ENCODE measurements at places on chromosomes 1 and 21.

DNA sequence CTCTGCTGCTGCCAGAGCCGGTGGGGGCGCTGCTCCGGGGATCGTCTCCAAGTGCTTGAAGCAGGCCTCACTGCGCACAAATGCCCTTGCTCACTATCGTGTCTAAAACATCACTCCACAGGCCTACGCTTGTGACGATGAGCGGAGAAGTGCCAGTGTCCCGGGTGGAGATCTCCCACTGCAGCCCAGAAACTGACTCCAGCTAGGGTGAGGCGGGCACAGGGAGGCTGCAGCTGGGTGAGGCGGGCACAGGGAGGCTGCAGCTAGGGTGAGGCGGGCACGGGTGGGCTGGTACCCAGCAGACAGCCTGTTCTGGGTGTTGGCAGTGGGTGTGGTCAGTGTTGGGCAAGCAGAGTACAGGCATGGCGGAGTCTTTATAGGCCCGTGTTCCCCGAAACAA is 22.7 kb upstream of the PDXK start:
- DNase-seq = no peak

DNA sequence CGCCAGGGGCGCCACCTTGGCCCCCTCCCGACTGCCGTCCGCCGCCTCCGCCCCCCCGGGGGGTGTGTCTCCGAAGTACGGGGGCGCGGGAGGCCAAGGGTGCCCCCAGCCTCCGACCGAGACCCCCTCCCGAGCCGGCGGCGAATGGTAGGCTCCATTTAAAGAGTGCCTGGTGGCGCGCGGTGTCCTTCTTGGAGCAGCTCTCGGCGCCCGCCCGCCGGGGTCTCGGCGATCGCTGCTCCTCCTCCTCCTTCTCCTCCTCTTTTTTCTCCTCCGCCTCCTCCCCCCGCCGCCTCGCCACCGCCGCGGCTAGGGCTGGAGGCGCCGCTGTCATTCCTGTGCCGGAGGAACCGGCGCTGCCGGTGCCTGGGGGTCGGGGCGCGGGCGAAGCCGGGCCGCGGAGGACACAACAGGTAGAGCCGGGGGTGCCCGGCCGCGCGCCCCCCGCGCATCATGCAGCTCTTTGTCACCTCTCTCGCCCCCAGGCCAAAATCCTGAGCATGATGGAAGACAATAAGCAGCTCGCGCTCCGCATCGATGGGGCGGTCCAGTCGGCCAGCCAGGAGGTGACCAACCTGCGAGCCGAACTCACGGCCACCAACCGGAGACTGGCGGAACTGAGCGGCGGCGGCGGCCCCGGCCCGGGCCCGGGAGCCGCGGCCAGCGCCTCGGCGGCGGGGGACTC is at the start of gene KAZN:
Gene KAZN, plus strand, starts transcription at position 188 of the 685 bp plus-strand sequence.
- DNase-seq = no peak

GRCh38 chr1:2291577-2291976 is 63.5 kb downstream of the SKI start:
- no peak for DNase-seq

- DNase-seq = no peak
Measured at GRCh38 chr1:42210421-42211133, 46.0 kb upstream of the GUCA2A start.

DNA sequence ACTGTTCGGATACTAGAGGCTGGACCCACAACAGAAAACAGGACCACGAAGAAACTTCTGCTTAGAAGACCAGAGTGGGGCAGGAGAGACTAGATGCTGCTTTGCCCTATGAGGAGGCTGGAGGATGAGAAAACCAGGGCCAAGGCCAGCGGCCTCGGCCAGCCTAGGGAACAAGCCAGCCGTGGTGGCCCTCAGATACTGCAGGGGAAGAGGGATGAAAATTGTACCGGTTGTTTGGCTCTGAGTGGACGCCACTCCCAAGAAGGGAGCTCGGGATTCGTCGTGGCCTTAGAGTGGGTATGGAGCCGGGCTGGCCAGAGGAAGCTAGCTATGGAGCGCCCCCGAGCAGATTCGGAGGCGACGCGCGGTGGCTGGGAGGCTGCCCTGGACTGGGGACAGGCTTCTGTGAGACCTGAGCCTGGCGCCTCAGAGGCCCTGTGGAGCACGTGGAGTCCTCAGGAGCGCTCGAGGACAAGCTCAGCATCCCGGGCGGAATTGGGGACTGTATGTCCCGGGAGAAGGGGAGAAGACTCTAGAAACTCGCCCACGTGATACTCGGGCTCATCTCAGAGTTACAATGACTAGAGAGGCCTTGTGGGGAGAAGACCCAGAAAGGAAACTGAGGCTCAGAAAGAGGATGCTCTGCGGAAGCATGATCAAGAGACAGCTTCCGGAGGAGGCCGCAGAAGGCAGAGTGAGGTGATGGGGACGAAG is 2.8 kb downstream of the PRRX1 start:
- no peak for DNase-seq

- DNase-seq = no peak
Measured at GRCh38 chr1:160022330-160023310, 9.2 kb downstream of the PIGM start.

DNA sequence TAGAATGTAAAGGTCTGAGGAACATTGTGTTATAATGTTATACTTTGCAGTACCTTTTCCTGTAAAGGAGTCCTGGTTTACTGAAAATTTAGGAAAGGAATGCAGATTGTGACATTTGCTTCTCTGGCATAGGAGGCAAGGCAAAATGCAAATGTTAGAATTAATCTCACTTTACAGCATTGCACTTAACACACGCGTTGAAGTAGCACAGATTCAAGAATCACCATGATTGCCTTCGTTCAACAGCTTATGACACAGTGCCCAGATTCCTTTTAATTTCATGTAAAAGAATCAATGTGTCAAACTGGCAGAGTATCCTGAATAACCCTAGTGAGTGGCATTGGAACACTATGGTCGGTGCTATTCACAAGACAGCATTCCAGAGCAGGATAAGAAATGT is 47.4 kb downstream of the RGS7 start:
- no peak for DNase-seq

DNA sequence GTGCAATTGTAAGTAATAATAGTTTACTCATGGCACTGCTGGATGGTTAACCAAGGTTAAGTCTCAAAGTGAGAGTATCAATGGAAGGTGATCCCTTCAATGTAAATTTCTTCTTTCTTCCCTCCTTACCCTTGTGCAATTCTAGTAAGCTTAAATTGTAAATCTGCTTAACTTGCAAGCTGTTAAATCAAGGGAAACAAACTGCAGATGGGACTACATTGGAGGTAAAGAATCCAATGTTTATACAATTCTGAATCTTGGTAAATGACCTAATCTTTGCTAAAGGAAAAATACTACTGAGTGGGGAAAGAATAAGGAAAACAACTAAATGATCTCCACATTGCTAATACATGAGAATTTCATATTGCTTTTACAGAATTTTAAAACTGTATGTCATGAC is 6.7 kb upstream of the CD55 start:
- no peak for DNase-seq

All from suppressor macrophage treated with lipopolysaccharide for 1 hour (primary cell).